ENCODE measurements at places on chromosomes 7 and 10. TPM values are rescaled to one million over a fixed set of nuclear protein-coding genes. Genes with fewer than 3 reads are reported as not detected.

The PON1 gene
- total RNA-seq: not detected

The ELAPOR2 gene
- total RNA-seq: 3.7 TPM

GRCh38 chr7:80488851-80489370 lies 23.0 kb downstream of the GNAT3 start:
- no peak for ATAC-seq

The EFCAB10 gene
- total RNA-seq: not detected

- no peak for ATAC-seq
These were observed 997.3 kb downstream of the REEP3 start for GRCh38 chr10:64518456-64518855.

The CNNM1 gene
- 0.61 TPM for total RNA-seq

DNA sequence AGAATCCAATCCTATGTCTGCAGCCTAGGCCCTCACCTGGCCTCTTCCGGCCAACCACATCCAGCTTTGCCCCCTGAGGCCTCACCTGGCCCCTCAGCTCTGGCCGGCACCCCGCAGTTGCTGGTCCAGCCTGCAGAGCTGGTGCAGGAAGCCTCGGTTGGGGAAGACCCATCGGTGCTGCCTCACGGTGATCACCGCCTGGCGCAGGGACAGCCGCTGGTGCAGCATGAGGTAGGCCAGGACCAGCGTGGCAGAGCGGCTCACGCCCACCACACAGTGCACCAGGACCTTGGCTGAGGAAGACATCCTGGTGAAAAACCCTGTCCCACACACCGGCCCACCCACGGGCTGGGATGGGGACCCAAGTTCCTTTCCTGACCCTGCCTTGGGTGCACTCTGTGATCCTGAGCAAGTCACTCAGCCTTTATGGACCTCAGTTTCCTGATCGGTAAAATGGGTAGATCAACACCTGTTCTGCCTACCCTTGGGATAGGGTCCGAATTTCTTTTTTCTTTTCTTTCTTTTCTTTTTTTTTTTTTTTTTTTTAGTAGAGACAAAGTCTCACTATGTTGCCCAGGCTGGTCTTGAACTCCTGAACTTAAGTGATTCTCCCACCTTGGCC lies 5.8 kb upstream of the SAMD8 start:
- ATAC-seq: no peak

DNA sequence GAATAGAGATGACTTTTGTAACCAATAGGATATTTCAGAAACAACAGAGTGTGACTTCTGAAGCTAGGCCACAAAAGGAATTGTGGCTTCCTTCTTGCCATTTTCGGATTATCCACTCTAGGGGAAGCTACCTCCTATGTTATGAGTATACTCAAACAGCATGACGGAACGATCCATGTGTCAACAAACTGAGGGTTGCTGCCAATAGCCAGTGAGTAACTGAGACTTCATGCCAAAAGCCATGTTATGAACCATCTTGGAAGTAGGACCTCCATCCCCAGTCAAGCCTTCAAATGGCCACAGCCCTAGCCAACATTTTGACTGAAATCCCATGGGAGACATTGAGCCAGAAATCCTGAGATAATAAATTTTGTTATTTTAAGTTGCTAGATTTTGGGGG lies 69.0 kb upstream of the IL6 start:
- ATAC-seq: no peak

The ORC5 gene
- 27.7 TPM for total RNA-seq

The CHST3 gene
- total RNA-seq: not detected

DNA sequence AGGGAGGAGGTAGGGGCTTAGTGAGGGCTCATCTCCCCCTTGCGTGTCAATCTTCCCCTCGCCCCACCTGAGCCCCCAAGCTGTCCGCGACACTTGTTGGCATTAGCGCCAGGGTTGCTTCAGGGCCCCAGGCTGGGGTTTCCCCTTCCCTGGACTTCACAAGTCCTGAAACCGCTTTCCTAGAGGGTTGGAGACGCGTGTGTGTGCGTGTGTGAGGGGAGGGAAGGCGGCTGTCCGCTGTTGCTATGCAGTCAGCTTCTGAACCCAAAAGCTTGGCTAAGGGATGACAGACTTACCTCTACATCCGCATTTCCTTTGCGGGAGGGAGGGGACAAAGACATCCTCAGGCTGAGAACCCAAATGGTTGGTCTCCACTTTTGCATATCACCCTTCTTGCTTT lies 803 bp downstream of the GOLGA7B start:
- peak; percentile 44 for ATAC-seq

DNA sequence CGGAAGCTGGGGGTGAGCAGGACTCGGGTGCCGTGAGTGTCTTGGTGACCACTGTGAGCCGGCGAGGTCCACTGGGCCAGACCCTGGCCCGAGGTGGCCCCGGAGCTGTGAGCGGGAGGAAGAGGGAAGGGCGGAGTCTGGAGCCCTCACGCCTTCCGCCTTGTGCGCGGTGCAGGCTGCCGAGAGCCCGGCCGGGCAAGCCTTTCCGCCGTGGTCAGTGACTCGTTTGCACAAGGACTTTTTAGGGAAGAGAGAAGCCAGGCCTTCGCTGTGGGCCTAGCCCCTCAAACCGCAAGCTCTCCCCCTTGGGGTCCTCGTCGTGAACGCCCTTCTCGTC lies 40.9 kb upstream of the ZNF32 start:
- ATAC-seq: peak; percentile 73

- peak; percentile 78 for ATAC-seq
These were observed 4.4 kb upstream of the ARID5B start for GRCh38 chr10:61896854-61897661.

GRCh38 chr7:73822319-73823173 lies 8.2 kb upstream of the CLDN4 start:
- ATAC-seq: no peak

DNA sequence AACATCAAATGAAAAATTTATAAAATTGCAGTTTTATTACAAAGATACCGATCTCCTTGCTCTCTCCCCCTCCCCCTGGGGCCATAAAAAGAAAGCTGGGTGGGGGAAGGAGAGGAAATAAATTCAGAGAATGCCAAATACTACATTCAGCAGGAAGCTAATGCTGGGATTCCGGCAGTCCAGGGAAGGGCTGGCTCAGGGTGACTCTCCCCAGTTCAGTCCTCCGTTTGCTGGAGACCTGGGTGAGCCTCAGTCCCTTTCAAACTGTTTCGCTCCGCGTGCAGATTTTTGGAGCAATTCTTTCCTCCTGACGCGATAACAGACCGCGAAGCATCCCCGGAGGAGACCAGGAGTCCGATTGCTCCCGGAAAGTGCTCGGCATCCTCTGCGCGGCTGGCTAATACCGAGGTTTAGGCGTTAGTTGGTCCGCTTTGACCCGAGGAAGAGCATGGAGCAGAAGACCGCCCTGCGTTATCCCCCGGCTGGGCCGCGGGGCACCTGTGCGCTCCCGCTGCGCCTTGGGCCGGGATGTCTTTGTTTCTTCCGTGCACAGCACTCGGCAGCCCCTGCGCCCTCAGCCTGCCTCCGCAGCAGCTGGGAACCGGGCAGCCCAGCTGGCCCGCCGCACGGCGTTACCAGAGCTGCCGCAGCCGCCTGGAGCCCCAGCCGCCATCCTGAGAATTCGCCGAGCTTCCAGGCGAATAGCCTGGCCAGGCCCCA lies 3.9 kb upstream of the HOXA2 start:
- ATAC-seq: no peak

The AKR1C4 gene
- total RNA-seq: not detected

The IGFBP1 gene
- total RNA-seq: not detected

The XPNPEP1 gene
- 97.5 TPM for total RNA-seq

GRCh38 chr10:82377608-82378007 lies 502.6 kb downstream of the NRG3 start:
- ATAC-seq: no peak

The MUC3A gene
- 0.11 TPM for total RNA-seq

GRCh38 chr7:127151379-127151778 lies 101.4 kb downstream of the GRM8 start:
- ATAC-seq: no peak

DNA sequence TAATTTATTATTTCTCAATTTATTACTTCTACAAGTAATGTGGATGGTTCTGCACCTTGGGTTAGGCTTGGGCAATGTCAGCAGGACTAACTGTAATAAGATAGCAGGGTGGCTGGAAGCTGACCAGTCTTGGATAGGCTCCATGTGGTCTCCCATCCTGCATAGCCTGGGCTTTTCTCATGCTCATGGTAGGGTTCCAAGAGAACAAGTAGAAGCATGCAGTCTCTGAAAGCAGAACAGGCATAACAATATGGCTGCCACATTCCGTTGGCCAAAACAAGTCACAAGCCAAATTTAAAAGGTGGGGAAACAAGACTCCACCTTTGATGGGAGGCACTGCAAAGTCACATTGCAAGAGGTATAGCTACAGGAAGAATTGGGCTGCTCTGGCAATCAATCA lies 98.6 kb upstream of the MDFIC start:
- ATAC-seq: no peak

- ATAC-seq: no peak
These were observed 107.8 kb upstream of the PPP1R3A start for GRCh38 chr7:114026486-114027089.

DNA sequence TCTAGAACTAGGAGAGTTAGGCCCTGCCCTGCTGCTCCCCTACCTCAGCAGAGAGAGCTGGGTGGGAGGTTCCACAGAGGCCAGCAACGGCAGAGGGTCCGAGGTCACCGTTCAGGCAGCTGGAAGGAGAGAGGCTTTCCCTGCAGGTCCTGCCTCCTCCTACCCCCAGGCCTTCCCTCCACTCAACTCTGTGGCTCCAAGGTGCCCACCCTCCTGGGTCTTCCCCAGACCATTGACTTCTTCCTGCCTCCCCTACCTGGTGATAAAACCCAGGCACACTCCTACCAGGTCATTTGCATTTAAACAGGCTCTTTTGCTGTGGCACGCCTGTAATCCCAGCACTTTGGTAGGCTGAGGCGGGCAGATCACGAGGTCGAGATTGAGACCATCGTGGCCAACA lies 515.3 kb upstream of the FOXK1 start:
- no peak for ATAC-seq

GRCh38 chr10:91779011-91779605 lies 19.1 kb upstream of the TNKS2 start:
- ATAC-seq: no peak

All from activated T-helper 17 cell treated with anti-CD3 and anti-CD28 coated beads, Interleukin-2, amount 50 U/mL, for 72 hours (primary cell).